Psoas muscle (tissue), 8 donors: ENCODE measurements at places on chromosomes 1 and 21.

DNA sequence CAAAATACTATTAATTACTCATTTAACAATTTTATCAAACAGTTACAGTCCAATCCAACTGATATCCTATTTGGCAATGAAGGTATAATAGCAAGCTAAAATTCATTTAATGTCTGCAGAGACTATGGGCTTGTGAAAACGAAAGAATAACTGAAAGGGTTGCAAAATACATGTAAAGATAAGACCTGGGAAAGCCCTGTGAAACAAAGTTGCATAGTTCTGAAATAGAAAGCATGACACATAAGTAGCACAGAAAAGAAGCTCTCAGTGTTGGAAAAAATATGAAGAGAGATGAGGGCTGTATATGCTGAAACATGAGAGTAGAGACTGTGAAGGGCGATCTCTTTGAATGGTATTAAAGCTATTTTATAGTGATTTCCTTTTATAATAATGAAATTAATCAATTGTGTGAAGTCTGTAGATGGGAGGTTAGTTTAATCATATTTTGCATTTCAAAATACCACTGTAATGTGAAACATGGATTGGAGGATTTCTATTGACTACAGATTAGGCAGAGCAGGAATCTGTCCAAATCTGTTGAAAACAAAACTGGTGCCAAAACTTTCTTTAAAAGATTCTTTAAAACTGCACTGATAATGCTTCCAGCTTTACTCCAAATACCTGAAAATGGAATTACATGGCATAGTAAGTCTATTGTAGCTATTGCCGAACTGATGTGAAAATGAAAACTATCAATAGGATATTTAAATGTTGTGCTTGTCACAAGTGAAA is 1518.9 kb upstream of the B3GALT2 start:
- DNase-seq: no peak

- no peak for DNase-seq
Measured at GRCh38 chr1:30642391-30643120, 80.8 kb downstream of the MATN1 start.

- no peak for DNase-seq
Measured at GRCh38 chr1:226279498-226279897, 29.5 kb downstream of the LIN9 start.

- no peak for DNase-seq
Measured at GRCh38 chr1:94958081-94958480, 31.2 kb upstream of the CNN3 start.
